ENCODE measurements at places on chromosomes 1 and 21.

- DNase-seq: no peak
Measured at GRCh38 chr1:95578462-95578861, 344.5 kb downstream of the RWDD3 start.

DNA sequence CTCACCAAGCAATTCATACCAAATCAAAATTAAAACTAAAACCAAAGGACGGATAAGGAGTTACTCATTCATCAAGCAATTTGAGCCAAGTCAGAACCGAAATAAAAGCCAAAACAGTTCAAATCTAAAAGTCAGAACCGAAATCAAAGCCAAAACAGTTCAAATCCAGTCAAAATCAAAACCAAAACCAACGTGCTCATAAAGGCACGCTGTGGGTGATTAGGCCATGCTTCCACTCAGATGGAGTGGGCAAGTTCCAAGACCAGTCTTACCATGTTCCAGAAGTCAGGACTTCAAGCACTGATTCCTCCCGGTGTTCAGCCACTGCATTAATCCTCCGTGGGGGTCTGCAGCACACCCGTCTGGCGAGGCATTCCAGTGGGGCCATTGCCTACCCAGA is 409.3 kb downstream of the TGFB2 start:
- no peak for DNase-seq

- peak; percentile 23 for DNase-seq
Measured at GRCh38 chr21:44485254-44485793, 30.0 kb downstream of the LRRC3 start.

- DNase-seq: no peak
Measured at GRCh38 chr1:40383095-40383487, 9.6 kb downstream of the SMAP2 start.

GRCh38 chr21:22881131-22881530 is 1882.9 kb downstream of the NCAM2 start:
- DNase-seq: no peak

Measured in activated T-helper 1 cell treated with anti-CD3 and anti-CD28 coated beads, Interleukin-2, amount 50 U/mL, for 16 hours (primary cell).